AG08396 (cell line): ENCODE measurements at places on chromosomes 6 and 20.

GRCh38 chr20:21103582-21104465, 2.3 kb downstream of the LINC00237 start:
- DNase-seq: peak; percentile 12

- no peak for DNase-seq
Observed at GRCh38 chr20:31989030-31989645, 21.1 kb upstream of the CCM2L start.

DNA sequence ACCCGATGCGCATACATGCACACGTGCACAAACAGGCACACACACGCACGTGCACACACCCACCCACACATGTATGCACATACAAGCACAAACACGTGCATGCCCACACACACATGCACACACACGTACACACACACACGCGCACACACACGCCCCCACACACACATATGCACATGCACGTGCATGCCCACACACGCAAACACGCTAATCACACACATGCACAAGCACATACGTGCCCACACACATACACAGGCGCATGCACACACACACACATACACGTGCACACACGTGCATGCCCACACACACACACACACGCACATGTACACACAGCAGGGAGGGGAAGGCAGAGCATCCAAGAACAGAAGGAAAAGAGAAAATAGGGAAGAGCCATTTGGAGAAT, 26.8 kb upstream of the CHRNA4 start:
- DNase-seq: no peak

GRCh38 chr6:34248727-34249468, at the start of gene SMIM29:
TSS of gene SMIM29 (minus strand) at chr6:34249006. CDS start at chr6:34247791, 1,215 bp downstream.
- peak; percentile 98 for DNase-seq

DNA sequence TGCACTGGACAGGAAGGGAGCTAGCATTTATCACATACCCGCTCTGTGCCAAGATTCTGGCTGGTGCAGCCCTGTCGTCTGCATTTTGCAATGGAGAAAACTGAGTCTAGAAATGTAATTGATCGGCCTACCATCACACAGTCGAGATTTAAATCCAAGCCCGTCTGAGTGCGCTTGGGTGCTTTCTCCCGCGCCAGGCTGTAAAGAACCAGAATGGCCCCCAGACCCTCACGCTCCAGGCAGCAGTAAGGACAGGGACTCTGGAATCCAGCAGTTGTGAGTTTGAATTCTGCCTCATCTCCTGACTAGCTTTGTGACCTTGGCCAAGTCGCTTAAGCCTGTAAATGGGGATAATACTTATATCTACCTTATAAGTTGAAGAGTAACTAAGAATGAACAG, 10.8 kb downstream of the DYNLRB1 start:
- DNase-seq: no peak

GRCh38 chr6:54191461-54191860, 80.2 kb downstream of the MLIP start:
- DNase-seq: peak; percentile 11

DNA sequence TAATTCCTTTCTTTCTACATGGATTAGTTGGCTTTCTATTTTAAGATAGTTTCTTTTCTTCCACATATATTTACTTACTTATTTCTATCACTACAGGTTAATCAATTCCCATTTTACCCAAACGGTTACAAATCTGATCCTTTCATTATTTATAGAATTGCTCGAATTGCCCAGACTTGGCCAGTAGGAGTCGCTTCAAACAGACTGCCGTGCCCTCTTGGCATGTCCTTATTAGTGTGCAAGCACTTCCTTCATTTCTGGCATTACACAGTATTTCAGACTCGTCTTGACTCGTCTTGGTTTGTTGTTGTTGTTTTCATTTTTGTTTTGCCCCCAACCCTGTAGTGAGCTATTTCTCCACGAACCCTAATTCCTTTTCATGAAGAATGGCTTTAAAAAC, 74.6 kb downstream of the SAMD3 start:
- DNase-seq: no peak

GRCh38 chr6:136975089-136975715, 53.1 kb downstream of the SLC35D3 start:
- no peak for DNase-seq

- DNase-seq: no peak
Observed at GRCh38 chr6:31172973-31173384, 2.5 kb upstream of the POU5F1 start.

GRCh38 chr6:132392792-132393191, 8.5 kb downstream of the MOXD1 start:
- no peak for DNase-seq

DNA sequence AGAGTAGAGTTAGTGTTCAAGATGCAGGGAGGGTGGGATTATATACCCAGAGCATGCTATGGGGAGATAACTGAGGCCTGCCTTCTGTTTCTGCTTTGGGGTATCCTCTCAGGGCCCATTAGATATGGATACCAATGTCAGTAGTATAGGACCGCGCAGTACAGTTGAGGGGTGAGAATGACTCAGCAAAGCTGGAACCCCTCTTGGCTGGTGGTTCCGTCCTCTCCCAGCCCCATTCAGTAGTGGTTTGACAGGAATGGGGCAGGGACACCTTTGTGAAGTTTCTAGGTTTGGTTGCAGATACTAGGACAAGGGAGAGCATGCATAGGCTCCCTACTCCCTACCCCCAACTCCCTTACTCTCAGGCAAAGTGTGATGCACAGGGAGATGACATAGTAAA, 47.8 kb downstream of the EIF2S2 start:
- no peak for DNase-seq

GRCh38 chr20:14616003-14616402, 278.6 kb upstream of the FLRT3 start:
- no peak for DNase-seq

DNA sequence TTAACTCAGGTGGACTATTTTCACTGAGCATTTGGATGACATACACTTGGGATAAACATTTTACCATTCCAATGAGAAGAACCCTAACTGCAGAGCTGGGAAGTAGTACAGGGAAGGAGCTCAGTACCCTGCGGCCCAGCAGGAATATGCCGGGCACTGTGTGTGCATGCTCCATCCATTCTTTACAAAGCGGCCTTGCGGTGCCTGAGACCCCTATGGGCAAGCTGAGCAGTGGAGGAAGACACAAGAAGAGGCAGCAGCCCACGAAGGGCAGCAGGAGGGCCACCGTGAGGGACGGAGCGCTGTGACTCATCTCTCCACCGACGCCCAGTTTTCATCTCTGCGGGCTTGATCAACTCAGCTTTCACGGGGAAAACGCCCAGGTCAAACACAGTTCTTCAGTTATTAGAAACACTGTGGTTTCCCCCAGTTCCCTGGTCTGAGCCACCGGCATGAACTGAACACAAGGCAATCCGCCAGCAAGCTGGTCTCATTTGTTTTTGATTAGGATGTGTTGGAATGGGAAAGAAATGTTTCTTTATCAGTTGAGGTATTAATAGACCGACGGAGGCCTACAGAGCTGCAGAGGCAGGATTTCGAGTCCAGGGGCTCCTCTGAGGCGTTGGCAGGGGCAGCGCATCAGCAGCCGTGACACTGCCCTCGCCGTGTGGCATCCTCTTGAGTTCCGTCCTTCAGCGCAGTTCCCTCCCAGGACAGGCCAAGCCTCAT, 44.9 kb downstream of the IRF4 start:
- DNase-seq: peak; percentile 84

DNA sequence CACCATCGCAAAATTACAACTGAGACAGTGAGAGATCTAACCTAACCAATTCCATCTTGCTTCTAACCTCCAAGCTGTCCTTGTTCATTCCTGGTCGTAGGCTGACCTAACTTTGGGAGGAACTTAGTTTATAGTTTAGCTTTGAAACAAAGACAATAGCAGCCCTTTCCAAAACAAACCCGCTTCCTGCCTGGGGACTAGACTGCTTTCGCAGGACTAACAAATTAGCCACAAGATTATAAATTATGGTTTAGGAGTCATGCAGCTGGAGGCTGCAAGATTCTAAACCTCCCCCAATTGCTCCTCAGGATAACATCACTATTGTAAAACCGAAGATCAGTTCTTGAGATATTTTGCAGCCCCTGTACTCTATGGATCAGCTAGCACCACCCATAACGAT, 63.2 kb downstream of the TRIM27 start:
- no peak for DNase-seq

GRCh38 chr6:44257025-44257752, at the start of gene SLC35B2:
TSS of gene SLC35B2 (minus strand) at chr6:44257528. CDS start at chr6:44257410, 118 bp downstream.
- DNase-seq: peak; percentile 92

DNA sequence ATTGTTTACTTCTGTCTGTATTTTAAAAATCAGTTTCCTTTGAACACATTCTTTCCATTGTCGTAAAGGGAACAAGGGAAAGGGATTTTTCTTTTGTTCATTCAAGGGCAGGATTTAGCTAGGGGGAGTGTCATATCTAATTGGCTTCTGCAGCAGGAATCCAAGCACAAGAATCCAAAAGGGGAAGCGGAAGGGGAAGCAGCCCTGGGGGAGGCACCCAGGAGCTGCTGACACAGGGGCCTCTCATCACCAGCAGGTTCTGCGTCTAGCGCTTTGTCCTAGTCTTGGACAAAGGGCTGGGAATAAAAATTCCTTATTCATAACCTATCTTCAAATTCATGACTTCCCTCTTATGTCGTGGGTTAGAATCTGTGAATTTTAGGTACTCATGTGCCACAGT, 13.7 kb downstream of the RIPK1 start:
- no peak for DNase-seq

GRCh38 chr6:157571269-157571668, 190.3 kb downstream of the ZDHHC14 start:
- no peak for DNase-seq

DNA sequence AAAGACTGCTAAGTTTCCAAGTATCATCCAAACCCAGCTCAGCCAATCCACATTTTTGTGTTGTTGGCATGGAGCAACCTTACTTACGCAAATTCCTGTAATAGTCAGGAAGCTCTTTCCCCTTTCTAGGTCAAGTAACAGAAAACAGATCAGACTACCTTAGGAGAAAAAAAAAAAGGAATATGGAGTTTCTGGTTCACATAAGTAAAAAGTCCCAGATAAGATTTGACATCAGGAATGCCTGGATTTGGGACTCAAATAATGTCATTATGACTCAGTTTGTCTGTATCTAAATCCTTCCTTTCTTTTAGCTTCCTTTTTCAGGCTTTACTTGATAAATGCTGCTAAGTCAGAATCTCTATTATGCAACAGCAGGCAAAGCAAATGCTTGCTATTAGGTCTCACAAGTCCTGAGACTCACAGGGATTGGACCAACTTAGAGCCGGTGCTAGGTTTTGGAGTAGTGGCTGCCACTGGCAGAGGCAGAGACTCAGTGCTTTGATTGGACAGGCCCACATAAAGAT, 44.5 kb downstream of the NCOA7 start:
- DNase-seq: peak; percentile 9

DNA sequence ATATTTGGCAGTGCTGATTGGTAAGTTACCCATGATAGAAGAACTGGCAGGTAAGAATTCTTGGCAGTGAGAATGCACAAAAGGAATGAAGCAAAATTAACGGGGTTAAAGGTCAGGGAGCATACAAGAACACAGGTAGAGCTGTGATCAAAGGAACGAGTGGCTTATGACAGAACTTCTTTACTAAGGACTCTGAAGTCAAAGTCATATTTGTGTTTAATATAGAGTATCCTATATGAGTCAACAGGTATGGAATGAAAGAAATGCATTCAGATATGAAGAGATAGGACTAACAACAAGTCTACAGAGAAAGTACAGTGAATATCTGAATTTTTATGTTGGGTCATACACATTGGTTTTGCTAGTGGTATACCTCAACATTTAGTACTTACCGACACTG, 209.0 kb upstream of the CITED2 start:
- DNase-seq: no peak

DNA sequence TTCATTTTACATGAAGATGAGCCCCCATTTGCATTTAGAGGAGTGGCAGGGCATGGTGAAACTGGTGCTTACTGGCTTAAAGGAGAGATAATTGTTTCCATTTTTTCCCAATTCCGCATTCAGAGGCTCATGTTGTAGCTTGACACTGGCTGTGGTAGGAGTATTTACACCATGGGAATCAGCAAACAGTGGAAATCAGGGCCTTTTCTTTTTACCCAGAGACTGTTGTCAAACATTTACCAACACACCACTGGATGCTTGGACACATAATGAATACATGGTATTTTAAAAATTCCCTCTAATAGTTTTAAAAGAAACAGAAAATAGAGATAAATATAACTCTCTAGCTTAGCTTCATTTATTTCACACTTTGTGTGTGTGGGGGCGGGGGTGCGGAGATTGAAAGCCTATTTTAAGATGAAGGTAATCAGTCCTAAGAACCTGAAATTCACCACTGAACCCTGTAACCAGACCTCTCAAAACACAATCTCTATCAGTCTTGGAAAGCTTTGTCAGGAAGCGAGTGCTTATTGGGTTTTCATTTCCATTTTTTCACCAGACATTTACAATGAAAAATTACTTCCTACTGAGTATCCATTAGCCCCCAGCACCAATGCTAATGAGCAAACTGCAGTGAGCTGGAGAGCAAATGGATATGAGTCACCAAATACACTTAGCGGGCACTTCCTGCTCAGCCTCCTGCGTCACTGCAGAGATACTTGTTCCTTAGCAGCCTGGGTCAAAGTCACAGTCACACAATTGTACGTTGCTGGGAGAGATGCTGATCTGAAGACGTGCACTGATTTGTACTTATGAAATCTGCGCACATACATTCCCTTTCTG, 532.0 kb downstream of the BCKDHB start:
- DNase-seq: peak; percentile 70

DNA sequence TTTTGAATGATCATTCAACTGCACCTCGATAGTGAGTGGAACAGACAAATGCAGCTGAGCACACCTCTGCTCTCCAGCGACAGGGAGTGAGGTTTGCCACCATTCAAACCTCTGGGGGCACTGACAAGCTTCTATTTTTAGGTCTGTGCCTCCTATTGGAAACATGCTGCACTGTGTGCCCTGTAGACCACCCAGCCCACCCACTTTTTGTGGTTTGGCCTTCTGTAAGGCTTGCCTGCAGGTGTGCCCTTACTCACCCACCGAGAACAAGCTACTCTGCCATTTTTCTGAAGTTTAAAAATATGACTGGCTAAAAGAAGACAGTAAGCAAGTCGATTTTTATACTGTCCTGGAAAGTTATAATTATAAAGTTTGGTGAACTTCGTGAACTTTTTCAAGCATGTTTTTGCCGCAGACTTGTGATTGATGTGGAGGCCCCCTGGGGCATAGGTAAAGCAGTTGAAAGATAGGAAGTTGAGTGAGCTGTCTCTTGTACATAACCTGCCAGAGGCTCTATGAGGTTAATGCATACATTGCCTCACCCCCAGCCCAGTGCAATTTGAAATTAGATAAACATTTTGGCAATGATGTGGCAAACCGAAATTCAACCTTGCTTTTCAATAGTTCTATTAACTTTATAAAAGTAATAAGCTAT, 53.8 kb downstream of the ADGRG6 start:
- DNase-seq: no peak

GRCh38 chr6:106556368-106556960, 72.8 kb downstream of the RTN4IP1 start:
- no peak for DNase-seq

- DNase-seq: no peak
Observed at GRCh38 chr6:137968901-137969300, 101.8 kb downstream of the TNFAIP3 start.

GRCh38 chr6:89368107-89368506, 15.6 kb upstream of the UBE2J1 start:
- DNase-seq: peak; percentile 51

- DNase-seq: no peak
Observed at GRCh38 chr20:60136645-60137401, 178.6 kb downstream of the CDH26 start.

GRCh38 chr6:21000331-21000801, 466.1 kb downstream of the CDKAL1 start:
- DNase-seq: no peak

GRCh38 chr6:82268301-82268846, 20.8 kb upstream of the IBTK start:
- DNase-seq: no peak
